ENCODE measurements at places on chromosomes 7 and 10. TPM values are rescaled to one million over a fixed set of nuclear protein-coding genes. Genes with fewer than 3 reads are reported as not detected.

FAM20C gene
- total RNA-seq = 7.6 TPM

TAS2R41 gene
- total RNA-seq = not detected

ARHGEF35 gene
- 0.91 TPM for total RNA-seq

IDI2 gene
- total RNA-seq = not detected

TAC1 gene
- total RNA-seq = not detected

SLC13A1 gene
- total RNA-seq = not detected

MDFIC gene
- 18.7 TPM for total RNA-seq

GIMAP4 gene
- total RNA-seq = 332 TPM

OSBPL3 gene
- total RNA-seq = 17.2 TPM

PALD1 gene
- 5.2 TPM for total RNA-seq

CPXM2 gene
- total RNA-seq = 2.1 TPM

TCF7L2 gene
- total RNA-seq = 1.8 TPM

HNRNPF gene
- total RNA-seq = 259 TPM

SGPL1 gene
- 14.0 TPM for total RNA-seq

RNF148 gene
- 1.1 TPM for total RNA-seq

C10orf62 gene
- total RNA-seq = not detected

OPALIN gene
- not detected for total RNA-seq

SERPINE1 gene
- total RNA-seq = 1,622 TPM

GUSB gene
- total RNA-seq = 26.3 TPM

NOBOX gene
- total RNA-seq = not detected

SPDYE16 gene
- not detected for total RNA-seq

BAMBI gene
- total RNA-seq = 1.3 TPM

BPGM gene
- 26.9 TPM for total RNA-seq

FEZF1 gene
- not detected for total RNA-seq

MPP7 gene
- 0.30 TPM for total RNA-seq

TMEM236 gene
- under 0.01 TPM for total RNA-seq

TAS2R3 gene
- total RNA-seq = 0.76 TPM

NRP1 gene
- 187 TPM for total RNA-seq

MRC1 gene
- total RNA-seq = under 0.01 TPM

GNG11 gene
- total RNA-seq = 171 TPM

SSC4D gene
- total RNA-seq = 0.65 TPM

CALHM3 gene
- total RNA-seq = not detected

CPA4 gene
- total RNA-seq = 0.32 TPM

FRAT2 gene
- 13.8 TPM for total RNA-seq

FAM25G gene
- total RNA-seq = not detected

SFMBT2 gene
- total RNA-seq = 0.65 TPM

EIF5AL1 gene
- total RNA-seq = 0.65 TPM

TUBB8 gene
- not detected for total RNA-seq

UCN3 gene
- not detected for total RNA-seq

ADAM12 gene
- 0.91 TPM for total RNA-seq

AKR1C1 gene
- total RNA-seq = 3.2 TPM

HERC4 gene
- total RNA-seq = 34.8 TPM

MOGAT3 gene
- total RNA-seq = not detected

SH2B2 gene
- 1.4 TPM for total RNA-seq

PNLIPRP1 gene
- not detected for total RNA-seq

CCDC172 gene
- not detected for total RNA-seq

TEX47 gene
- not detected for total RNA-seq

PHYHIPL gene
- not detected for total RNA-seq

GALNT17 gene
- not detected for total RNA-seq

ACHE gene
- 0.15 TPM for total RNA-seq

CALML5 gene
- total RNA-seq = not detected

PKD2L1 gene
- not detected for total RNA-seq

ANKRD22 gene
- not detected for total RNA-seq

DNMBP gene
- total RNA-seq = 35.3 TPM

GPR26 gene
- total RNA-seq = not detected
